ENCODE measurements at places on chromosomes 2 and 18.

DNA sequence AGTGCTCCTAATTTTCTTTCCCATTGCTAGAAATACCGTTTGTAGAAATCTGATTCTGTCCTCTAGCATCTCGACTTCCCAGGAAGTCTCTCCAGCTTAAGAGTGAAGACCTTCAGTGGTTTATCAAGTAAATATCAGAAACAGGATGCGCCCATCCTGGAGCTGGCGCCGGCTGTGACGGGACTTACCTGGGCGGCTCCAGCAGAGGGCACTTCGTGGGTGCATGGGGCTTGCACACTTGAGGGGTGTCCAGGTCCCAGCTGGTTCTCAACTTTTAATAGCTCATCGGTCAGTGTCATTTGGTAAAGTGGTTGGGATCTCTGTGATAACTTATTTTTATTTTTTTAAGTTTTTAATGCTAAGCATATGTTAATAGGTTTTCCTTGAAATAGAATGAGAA is 167.0 kb upstream of the TPO start:
- H3K36me3 ChIP-seq = no peaks in the 10 kb centered on the region
- H3K27ac ChIP-seq = no peak overlapping the region
- H3K4me1 ChIP-seq = no peaks in the 10 kb centered on the region
- DNase-seq = no peak
- H3K27me3 ChIP-seq = no peaks in the 10 kb centered on the region

DNA sequence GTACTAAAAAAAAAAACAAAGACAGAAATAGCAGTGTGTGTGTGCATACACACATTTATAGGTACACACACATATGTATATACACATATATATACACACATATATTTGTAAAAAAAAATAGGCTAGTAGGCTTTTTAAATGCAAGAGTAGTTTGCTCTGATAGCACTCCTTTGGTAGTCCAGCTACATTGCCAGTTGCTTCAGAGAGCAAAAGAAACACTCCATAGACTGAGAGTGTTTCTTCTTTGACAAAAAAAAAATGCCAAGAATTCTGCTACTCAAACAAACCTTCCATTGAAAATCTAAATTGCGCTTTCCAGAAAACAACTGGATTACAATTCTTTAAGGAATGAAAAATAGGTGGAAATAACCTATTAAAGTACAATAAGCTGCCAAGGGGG is 365.9 kb upstream of the GALNT5 start:
- H3K27me3 ChIP-seq = no peaks in the 10 kb centered on the region
- no peak for DNase-seq
- no peaks in the 10 kb centered on the region for H3K36me3 ChIP-seq
- H3K27ac ChIP-seq = no peak overlapping the region

DNA sequence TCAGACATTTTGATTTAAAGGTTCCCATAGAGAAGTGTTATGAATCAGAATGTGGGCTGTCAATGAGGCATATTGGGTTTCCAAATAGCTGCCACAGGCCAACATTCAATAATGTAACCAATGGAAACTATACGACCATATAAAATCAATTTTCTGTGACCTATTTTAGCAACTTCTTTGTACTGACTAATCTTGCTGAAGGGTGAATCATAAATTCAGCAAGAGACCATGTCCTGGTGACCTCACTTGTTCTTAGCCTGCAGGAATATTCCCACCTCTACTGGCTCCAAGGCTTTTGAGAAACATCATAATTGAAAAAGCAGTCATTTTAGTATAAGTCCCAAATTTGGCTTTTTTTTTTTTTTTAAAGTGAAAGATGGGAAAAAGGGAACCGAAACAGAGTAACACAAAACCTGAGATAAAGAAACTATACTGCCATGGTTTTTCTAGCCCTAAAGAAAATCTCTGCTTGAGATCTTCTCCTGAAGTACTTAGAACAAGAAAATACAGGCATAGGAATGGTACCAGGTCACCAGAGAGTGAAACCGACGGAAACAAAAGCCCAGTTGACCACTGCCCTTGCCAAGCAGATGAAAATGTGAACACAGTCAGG is 32.1 kb downstream of the PLEKHM3 start:
- H3K4me3 ChIP-seq = no peak overlapping the region
- H3K27me3 ChIP-seq = no peaks in the 10 kb centered on the region
- no peak for DNase-seq
- H3K36me3 ChIP-seq = no peaks in the 10 kb centered on the region
- no peaks in the 10 kb centered on the region for H3K4me1 ChIP-seq

DNA sequence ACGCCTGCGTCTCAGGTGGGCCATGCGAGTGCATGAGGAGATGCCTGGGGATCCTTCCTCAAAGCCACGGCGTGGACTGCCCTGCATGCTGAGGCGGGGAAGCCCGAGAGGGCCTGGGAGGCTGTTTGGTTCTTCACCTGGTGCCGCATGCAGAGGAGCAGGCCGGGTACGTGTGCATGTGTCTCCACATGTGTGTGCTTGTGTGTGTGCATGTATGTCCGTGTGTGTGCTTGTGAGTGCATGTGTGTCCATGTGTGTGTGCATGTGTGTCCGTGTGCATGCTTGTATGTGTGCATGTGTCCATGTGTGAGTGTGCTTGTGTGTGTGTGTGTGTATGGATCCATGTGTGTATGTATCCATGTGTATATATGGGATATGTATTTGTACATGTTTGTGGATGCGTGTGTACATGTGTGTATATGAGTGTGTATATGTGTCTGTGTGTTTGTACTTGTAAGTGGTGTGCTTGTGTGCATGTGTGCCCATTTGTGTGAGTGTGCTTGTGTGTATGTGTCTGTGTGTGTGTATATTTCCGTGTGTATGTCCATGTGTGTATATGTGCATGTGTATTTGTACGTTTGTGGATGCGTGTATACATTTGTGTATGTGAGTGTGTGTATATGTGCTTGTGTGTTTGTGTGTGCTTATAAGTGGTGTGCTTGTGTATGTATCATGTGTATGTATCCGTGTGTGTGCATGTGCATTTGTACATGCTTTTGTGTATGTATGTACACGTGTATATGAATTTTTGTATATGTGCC is 79.0 kb downstream of the PTGR3 start:
- H3K4me1 ChIP-seq = no peaks in the 10 kb centered on the region
- H3K27me3 ChIP-seq = no peaks in the 10 kb centered on the region

DNA sequence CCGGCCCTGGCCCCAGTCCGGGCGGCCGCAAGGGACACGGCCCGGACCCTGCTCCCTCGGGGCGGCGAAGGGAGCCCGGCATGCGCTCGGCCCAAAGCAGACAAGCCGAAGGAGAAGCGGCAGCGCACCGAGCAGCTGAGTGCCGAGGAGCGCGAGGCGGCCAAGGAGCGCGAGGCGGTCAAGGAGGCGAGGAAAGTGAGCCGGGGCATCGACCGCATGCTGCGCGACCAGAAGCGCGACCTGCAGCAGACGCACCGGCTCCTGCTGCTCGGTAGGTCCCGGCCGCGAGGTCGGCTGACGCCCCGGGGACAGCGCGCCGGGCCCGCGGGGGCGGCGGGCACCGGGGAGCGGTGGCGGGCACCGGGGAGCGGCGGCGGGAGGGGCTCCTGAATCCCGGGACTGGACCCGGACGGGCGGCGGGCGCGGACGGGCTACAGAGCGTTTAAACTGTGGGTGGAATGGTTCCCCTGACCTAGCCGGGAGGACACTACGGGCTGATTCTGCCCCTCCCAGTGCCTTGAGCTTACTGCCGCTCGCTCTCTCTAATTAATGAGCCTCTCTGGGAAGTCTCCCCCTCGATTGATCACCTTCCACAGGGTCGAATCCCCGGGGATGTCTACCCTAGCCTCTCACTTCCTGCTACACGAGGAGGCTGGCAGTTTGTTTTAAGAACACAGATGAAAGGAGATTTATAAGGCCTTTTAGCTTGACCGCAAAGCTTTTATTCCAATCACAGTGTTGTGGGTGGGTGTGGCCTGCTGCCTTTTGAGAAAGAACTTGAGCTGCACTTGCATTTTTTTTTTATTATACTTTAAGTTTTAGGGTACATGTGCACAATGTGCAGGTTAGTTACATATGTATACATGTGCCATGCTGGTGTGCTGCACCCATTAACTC is 853 bp downstream of the GNAL start:
- DNase-seq = no peak
- no peaks in the 10 kb centered on the region for H3K27me3 ChIP-seq
- no peaks in the 10 kb centered on the region for H3K36me3 ChIP-seq
- peak overlapping the region; percentile 72 for H3K27ac ChIP-seq

DNA sequence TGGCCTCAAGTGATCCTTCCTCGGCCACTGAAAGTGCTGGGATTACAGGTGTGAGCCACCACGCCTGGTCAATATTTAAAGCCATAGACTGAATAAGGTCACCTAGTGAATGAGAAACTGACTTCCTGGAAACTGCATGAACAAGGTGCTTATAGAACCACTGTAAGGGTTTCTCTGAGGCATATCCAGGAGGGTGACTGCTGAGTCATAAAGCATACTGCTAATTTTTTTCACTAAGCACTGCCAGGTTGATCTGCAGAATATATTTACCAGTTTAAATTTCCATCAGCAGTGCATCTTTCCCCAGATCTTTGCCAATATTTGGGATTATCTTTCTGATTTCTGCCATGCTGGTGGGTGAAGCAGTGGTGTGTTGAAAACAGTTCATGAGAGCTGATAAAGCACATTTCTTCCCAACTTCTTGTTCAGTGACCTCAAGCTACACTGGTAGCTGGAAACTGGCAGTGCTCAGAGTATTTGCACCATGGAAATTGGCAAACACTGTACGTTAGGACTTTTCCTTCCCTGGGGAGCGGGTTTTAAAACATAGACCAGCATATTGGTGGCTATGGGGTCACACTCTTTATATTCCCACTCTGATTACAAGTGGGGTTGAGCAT is 4.2 kb upstream of the CLIP4 start:
- no peak overlapping the region for H3K4me3 ChIP-seq
- no peak for DNase-seq
- H3K36me3 ChIP-seq = no peaks in the 10 kb centered on the region
- no peaks in the 10 kb centered on the region for H3K27me3 ChIP-seq

DNA sequence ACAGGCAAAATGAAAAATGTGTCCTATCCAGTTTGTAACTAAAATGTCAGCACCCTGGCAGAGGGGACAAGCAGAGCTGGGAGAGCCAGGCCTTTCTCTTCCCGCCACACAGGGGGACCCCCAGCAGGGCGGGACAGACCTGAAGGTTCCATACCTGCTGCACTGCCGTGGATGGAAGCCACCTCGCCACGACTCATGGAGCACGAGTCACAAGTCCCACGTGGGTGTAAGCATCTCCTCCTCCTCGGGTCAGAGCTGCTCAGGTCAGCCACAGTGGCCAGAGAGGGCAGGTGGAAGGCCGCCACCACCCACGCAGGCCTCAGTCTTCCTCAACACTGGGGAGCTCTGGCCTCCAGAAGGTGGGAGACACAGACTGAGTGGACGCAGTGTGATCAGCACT is 21.0 kb downstream of the C1QL2 start:
- no peaks in the 10 kb centered on the region for H3K4me1 ChIP-seq
- DNase-seq = no peak
- no peak overlapping the region for H3K4me3 ChIP-seq
- H3K27ac ChIP-seq = no peak overlapping the region
- no peaks in the 10 kb centered on the region for H3K27me3 ChIP-seq
- no peaks in the 10 kb centered on the region for H3K36me3 ChIP-seq

GRCh38 chr18:70019136-70019535 is 71.5 kb upstream of the CD226 start:
- DNase-seq = no peak
- peaks cover 40% of the 10 kb centered on the region for H3K36me3 ChIP-seq
- H3K4me1 ChIP-seq = peaks cover 3% of the 10 kb centered on the region

DNA sequence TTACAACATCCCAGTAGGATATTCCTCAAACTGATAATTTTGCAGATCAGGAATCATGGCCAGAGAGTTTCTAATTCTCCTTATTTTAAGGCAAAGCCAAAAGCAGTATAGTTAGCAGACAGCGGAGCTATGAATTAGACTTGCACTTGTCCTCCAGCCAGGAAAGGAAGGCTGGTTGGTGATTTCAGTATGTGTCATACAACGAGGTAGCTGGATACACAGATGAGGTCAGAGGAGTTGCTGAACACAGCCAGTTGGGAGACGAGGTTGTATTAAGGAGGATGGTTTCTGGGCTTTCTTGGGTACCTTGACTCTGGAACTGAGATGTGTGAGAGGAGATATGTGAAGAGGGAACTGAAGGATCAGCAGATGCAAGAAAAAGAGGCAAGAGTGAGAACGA is 185.2 kb downstream of the SOX11 start:
- no peaks in the 10 kb centered on the region for H3K27me3 ChIP-seq
- H3K4me1 ChIP-seq = no peaks in the 10 kb centered on the region
- no peak overlapping the region for H3K27ac ChIP-seq

GRCh38 chr2:35821675-35822074 is 533.9 kb upstream of the CRIM1 start:
- no peak overlapping the region for H3K27ac ChIP-seq
- no peaks in the 10 kb centered on the region for H3K4me1 ChIP-seq
- DNase-seq = no peak
- no peaks in the 10 kb centered on the region for H3K36me3 ChIP-seq
- H3K4me3 ChIP-seq = no peak overlapping the region
- no peaks in the 10 kb centered on the region for H3K27me3 ChIP-seq

- no peaks in the 10 kb centered on the region for H3K36me3 ChIP-seq
- H3K4me1 ChIP-seq = no peaks in the 10 kb centered on the region
- H3K27ac ChIP-seq = no peak overlapping the region
- DNase-seq = no peak
- H3K4me3 ChIP-seq = no peak overlapping the region
These were observed 36.5 kb upstream of the B4GALT6 start for GRCh38 chr18:31720867-31721266.

- no peaks in the 10 kb centered on the region for H3K36me3 ChIP-seq
- no peak overlapping the region for H3K4me3 ChIP-seq
- no peak overlapping the region for H3K27ac ChIP-seq
- H3K4me1 ChIP-seq = no peaks in the 10 kb centered on the region
- H3K27me3 ChIP-seq = no peaks in the 10 kb centered on the region
- DNase-seq = no peak
These were observed 175.6 kb downstream of the LAMA1 start for GRCh38 chr18:6941996-6942395.

DNA sequence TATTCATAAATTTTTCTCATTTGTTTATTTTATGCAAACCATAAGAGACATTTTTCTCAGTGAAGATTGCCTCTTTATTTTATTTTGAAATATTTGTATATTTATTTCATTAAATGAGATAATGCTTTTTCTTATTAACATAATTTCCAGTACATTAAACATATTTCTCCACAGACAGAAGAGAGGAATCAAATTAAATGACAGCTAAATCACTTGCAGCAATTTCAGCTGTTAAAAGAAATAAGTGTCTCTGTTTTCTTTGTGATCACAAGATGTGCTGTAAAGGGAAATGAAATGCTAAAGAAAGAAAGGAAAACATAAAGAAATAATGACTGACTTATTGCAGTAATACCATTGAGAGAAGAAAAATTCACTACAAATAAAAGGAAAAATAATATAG is 414.0 kb upstream of the FANCL start:
- H3K4me3 ChIP-seq = no peak overlapping the region
- no peaks in the 10 kb centered on the region for H3K27me3 ChIP-seq
- H3K36me3 ChIP-seq = no peaks in the 10 kb centered on the region
- no peaks in the 10 kb centered on the region for H3K4me1 ChIP-seq
- DNase-seq = no peak

GRCh38 chr2:237440819-237441281 is 26.9 kb upstream of the COL6A3 start:
- no peak for DNase-seq
- no peak overlapping the region for H3K4me3 ChIP-seq
- no peaks in the 10 kb centered on the region for H3K27me3 ChIP-seq
- no peak overlapping the region for H3K27ac ChIP-seq
- H3K36me3 ChIP-seq = no peaks in the 10 kb centered on the region
- H3K4me1 ChIP-seq = peaks cover 8% of the 10 kb centered on the region
